Activated gamma-delta T cell treated with Interleukin-2 at 50 U/mL for 16 hours (primary cell): ENCODE measurements at places on chromosomes 6 and 20.
A peak's percentile ranks its signal among the peaks of the same experiment; 100 is the strongest.

DNA sequence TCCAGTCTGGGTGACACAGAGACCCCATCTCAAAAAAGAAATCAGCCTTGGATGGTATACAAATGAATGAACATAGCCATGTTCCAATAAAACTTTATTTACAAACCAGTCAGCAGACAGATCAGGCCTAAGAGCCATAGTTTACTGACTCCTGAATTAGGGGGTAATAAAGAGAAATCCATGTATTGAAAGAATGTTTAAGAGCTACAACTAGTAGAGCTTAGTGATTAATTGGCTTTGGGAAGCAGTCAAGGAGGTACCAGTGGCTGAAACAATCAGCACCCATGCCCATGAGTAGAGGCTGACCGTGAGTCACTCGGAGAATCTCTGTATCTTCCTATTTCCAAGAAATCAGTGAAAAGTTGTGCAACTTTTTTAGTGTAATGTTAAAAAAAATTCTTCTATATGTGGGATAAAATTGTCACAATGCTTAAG is 223.6 kb upstream of the RREB1 start:
- DNase-seq = no peak

- no peak for DNase-seq
These were observed 40.9 kb downstream of the JAG1 start for GRCh38 chr20:10632721-10633509.

DNA sequence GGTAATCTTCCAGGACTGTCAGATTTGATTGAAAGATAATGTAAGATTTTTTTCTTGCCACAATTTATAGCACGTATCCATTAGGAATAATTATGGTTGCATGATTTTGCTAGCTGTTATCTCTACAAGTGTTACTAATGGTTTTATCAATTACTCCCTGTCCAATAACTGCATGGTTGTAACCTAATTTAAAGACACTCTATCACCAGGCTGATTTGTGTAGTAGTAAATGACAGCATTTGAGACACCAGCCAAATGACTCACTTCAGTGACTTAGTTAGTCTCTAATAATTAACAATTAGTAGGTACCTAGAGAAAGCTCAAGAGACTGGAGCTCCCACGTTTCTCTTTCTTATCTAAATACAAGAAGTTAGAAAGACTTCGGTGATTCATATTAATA is 453.8 kb upstream of the POU3F2 start:
- DNase-seq = no peak

- DNase-seq = no peak
These were observed 1.8 kb downstream of the EPHA7 start for GRCh38 chr6:93417421-93418013.

- DNase-seq = no peak
These were observed 40.6 kb downstream of the NINL start for GRCh38 chr20:25544734-25545133.

- peak; percentile 53 for DNase-seq
These were observed 16.6 kb downstream of the SLC22A1 start for GRCh38 chr6:160137989-160138835.

GRCh38 chr6:20575704-20576451 is 41.6 kb downstream of the CDKAL1 start:
- DNase-seq = no peak

DNA sequence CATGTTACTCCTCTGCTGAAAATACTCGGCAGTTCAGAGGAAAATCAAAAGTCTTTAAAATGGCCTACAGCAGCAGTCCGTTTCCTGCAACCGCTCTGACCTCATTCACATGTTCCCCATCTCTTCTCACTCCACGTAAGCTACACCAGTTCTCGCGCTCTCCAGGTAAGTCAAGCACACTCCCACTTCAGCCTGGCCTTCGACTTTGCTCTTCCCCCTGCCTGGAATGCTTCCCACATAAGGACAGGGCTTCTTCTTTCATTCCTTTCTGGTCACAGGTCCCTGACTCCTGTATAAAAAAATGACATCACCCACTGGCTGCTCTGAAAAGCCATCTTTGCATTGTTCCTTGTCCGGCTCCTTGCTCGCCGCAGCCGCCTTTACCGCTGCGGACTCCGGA is 42.7 kb downstream of the MGME1 start:
- no peak for DNase-seq

DNA sequence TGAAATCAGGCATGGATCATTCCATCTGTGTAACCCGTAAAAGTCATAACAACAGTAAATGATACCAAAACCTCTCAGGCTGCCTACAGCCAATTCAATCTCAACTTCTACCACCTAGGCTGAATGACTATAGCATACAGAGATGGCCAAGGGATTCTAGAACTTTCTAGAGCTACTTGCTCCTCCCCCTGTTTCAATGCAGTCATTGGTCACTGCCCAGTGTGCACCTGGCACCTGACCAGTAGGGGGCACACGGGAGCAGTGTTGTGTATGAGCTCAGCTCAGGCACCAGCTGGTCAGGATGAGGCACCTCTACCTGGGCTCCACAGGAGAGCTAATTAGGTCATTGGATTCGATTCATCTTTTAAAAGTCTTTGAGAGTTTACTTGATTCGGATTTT is 86.2 kb downstream of the PLEKHG1 start:
- DNase-seq = no peak

DNA sequence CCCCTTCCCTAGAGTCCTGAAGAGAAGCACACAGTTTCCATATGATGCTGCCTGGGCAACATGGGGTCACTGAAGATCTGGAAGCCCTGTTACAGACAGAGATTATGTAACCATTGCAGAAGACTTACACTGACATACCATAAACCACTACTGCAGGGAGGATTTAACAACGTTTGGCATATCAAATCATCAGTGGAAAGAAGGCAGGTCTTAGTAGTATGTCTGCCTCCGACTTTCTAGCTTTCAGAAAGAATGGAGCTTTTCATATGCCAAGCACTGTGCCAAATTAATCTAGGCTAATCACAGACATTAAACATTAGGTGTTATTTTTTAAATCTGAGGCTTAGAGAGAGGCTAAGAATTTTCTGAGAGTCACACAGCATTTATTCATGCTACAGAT is 144.3 kb downstream of the ADGRB3 start:
- no peak for DNase-seq

GRCh38 chr6:47567586-47567985 is 90.0 kb downstream of the CD2AP start:
- DNase-seq = no peak

- peak; percentile 21 for DNase-seq
These were observed 98.4 kb upstream of the DUSP22 start for GRCh38 chr6:193773-194310.
